Myocyte (in vitro differentiated cells): ENCODE measurements at places on chromosomes 2 and 18. TPM values are rescaled to one million over a fixed set of nuclear protein-coding genes. Genes with fewer than 3 reads are reported as not detected.

GRCh38 chr2:170354388-170354787, 176.4 kb downstream of the MYO3B start:
- no peak for DNase-seq

DNA sequence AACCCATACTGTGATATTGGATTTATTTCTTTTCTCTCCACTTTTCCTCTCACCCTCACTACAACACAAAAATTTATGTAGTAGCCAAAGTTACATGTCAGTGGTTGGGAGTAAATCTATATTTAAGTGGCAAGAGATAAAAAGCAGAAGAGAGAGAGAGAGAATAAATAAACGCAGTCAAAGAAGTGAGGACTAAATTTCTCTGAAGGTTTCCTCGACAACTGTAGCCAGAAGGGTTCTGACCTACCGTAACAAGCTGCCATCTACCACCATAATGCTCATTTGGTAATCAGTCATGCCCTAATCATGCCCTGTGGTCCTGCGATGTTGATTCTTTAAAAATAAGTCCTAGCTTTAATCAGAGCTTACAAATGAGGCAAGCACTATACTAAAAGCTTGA, 9.1 kb downstream of the ARHGAP28 start:
- no peak for DNase-seq

GRCh38 chr2:47640356-47640755, 142.6 kb upstream of the MSH6 start:
- DNase-seq = no peak

GRCh38 chr2:43634604-43635306, 2.3 kb upstream of the PLEKHH2 start:
- DNase-seq = peak; percentile 32

DNA sequence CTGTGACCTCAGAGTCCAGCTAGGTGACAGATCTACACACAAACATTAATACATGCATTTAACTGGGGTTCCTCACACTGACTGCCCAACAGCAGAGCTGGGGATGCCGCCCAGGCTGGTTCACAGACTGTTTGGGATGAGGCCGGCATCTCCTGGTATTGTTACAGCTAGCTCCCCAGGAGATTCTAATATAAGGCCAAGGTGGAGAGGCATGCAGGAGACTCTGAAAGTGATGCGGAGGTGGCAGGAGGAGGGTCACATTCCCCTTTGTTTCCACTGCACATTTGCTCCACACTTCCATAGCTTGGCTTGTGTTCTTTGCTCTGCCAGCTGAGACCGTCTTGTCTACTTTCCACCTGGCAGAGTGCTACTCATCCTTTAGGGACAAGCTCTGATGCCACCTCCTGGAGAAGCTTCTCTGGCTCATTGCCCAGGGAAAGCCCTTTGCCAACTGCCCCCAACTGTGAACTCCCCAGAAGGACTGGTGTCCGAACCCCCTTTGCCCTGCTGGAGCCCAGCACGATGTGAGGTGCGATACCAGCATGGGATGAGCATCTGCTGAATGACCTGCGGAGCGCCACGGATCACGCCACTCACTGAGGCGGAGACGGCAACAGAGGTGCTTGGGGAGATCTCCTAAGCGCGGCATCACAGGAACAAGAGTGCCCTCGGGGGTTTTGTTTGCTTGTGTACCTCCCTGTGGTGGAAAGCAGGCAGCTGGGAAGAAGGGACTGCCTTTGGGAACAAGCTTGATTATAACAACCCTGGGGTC, 88.8 kb downstream of the UXS1 start:
- no peak for DNase-seq

- DNase-seq = peak; percentile 24
Observed at GRCh38 chr2:187917535-187917934, 363.3 kb upstream of the TFPI start.

GRCh38 chr2:64675860-64676259, 22.1 kb upstream of the SERTAD2 start:
- DNase-seq = peak; percentile 76

GRCh38 chr2:135603543-135603942, 72.3 kb downstream of the R3HDM1 start:
- no peak for DNase-seq

Gene IL1RN
- not detected in 2 replicates for total RNA-seq

Gene SOWAHC
- 3.2 and 3.9 TPM in 2 replicates for total RNA-seq

Gene RGPD3
- total RNA-seq = 0.16 and 0.64 TPM in 2 replicates

Gene TLX2
- total RNA-seq = 0.13 TPM in 1 of 2 replicates, not detected in the other

Gene PCARE
- total RNA-seq = 0.31 and 0.32 TPM in 2 replicates

Gene ATP8B1
- total RNA-seq = 3.9 and 7.2 TPM in 2 replicates
